ENCODE measurements at places on chromosomes 16 and 17.
A peak's percentile ranks its signal among the peaks of the same experiment; 100 is the strongest.

- no peak for DNase-seq
Measured at GRCh38 chr17:76833034-76833644, 35.1 kb upstream of the MGAT5B start.

GRCh38 chr17:17030515-17031211 is 11.6 kb upstream of the MPRIP start:
- DNase-seq, result no peak

GRCh38 chr16:23848958-23849357 is 13.2 kb downstream of the PRKCB start:
- DNase-seq, result no peak

DNA sequence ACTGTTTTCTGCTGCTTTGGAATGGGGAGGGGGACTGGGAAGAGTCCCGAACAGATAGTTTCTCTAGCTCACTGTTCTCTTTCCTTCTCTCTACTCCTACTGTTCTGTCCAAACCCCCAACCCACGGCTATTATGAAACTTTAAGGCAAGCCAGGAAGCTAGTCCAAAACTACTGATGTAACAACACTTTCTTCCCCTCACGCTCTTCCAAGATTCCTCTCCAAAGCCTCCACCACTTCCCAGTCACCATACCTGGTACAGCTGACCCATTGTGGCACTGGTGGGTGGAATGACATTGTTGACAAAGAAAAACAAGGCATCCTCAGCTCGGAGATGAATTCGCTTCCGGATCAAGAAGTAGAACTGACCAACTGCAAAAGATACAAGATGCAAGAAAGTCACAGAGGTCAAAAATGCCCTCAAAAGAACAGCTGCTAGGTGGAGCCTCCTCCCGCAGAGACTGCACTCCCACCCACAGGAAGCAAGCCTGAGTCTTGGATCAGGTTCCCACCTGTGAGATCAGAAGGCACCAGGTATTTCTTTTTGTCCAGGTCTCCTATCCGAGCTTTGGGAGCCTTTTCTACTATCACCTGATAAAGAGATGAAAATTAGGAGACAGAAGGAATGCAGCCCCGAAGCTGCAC is 1.0 kb downstream of the GABARAP start:
- DNase-seq, result no peak

GRCh38 chr17:81804559-81805399 is 829 bp downstream of the GCGR start:
- no peak for DNase-seq

DNA sequence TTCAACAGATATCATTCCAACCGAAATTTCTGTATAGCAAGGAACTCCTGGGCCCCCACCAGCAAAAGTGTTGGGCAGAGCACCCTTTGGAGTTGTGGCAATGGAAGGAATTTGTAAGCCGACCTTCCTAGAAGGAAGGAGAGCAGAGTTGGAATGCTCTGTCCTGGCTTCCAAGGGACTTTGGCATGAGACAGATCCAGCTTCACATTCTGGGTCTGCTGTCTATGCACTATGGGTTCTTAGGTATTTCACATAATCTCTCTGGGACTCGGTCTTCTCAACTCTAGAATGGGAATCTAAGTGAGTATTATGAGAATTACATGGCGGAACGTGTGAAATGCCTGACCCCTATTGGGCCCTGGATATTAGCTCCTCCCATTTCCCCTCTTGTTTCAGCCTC is 63.2 kb upstream of the MARCHF10 start:
- DNase-seq, result no peak

GRCh38 chr17:27360507-27360906 is 66.6 kb downstream of the WSB1 start:
- no peak for DNase-seq

DNA sequence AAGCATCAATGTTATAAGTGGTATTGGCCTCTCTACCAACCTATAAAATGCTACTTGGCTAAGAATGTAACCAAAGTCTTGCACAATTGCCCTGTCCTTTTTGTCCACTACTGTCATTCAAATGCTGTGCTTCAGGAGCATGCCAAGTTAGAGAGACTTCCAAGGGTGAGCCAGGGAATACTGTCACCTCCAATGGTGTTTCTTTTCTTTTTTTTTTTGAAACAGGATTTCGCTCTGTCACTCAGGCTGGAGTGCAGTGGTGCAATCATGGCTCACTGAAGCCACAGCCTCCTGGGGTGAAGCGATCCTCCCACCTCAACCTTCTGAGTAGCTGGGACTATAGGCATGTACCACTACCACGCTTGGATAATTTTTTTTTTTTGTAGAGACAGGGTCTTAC is 43.7 kb upstream of the ERN1 start:
- no peak for DNase-seq

GRCh38 chr16:22052980-22053379 is 39.4 kb upstream of the VWA3A start:
- DNase-seq, result no peak

GRCh38 chr17:8922928-8923327 is 42.6 kb downstream of the PIK3R5 start:
- no peak for DNase-seq

- no peak for DNase-seq
Measured at GRCh38 chr17:77279448-77280303, 138.9 kb downstream of the SEC14L1 start.

DNA sequence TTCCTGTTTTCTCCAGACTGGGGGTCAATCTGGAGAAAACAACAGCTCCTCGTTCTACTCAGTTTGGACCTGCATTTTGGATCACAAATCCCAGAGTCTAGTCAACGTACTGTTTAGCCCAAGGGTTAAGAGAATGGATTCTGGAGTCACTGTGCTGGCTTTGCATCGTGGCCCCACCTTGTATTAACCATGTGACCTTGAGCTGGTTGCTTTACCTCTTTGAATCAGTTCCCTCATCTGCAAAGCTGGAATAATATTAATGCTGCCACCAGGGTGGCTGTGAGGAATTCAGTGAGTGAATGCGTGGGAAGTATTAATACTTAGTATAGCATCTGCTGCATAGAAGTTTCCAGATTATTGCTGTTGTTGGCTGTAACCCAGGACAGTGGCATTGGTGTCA is 11.3 kb upstream of the DHRS7C start:
- peak; percentile 17 for DNase-seq

GRCh38 chr17:40859536-40859935 is 7.5 kb downstream of the KRT12 start:
- no peak for DNase-seq

Measured in fibroblast of skin of back (primary cell).